ENCODE measurements at places on chromosomes 1 and 21.

DNA sequence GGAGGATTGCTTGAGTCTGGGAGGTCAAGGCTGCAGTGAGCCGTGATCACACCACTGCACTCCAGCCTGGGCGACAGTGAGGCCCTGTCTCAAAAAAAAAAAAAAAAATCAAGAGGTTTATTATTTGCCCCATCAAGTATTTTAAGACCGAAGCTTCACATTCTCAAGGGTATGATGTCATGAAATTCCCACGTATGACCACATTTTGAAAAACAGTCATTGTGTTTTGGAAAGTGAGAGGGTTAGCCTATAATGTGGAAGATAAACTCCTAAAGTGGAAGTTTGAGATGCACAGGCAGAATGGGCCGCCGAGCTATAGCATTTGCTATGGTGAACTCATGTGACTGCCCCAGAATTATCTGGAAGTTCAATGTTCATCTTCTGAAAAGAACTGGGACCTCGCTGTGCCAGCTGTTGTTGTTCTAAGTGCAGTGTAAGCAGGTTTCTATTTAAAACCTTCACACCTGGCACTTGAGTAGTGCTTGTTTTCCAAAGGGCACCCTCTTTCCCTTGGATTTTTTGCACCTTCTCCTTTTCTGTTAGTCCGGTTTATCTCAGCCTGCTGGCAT, 96.9 kb upstream of the SLC25A33 start:
- no peak for DNase-seq

DNA sequence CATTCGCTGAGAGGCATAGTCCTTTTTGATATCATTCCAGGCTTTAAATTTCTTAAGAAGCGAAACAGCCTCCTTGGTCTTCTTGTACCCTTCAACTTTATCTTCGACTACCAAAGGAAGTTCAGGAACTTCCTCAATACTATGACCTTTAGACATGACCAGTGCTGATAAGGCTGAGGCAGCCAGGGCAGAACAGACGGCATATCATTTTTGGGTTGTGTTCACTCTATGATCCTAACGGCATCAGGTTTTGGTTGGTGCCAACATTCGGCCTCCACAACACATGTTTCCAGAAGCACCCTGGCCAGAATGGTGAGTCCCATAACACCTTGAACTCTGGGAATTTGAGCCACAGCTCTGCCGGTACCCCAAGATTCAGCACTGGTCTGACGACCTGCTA, 31.4 kb upstream of the MYOC start:
- no peak for DNase-seq

DNA sequence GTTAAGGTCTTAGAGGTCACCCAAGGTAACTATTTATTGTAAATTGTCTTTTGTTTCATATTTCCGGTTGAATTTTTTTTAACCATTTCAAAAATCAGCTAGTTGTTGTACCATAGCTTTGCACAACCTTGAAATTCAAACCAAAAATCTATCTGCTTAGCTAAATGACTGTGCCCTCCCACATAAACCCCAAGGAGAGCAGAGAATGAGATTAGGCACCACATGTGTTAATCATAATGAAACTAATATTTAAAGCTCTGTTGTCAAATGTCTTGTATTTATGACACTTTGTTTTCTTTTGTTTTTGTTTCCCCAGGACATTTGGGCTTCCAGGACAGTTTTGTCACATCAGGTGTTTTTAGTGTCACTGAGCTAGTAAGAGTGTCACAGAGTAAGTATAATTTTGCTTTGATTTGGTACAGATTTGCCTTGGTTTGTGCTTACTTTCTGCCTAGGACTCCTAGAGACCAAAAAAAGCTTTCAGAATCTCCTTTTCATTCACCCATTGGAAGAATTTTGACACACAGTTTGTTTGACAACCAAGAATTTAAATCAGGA, 249.9 kb downstream of the NFIA start:
- no peak for DNase-seq

DNA sequence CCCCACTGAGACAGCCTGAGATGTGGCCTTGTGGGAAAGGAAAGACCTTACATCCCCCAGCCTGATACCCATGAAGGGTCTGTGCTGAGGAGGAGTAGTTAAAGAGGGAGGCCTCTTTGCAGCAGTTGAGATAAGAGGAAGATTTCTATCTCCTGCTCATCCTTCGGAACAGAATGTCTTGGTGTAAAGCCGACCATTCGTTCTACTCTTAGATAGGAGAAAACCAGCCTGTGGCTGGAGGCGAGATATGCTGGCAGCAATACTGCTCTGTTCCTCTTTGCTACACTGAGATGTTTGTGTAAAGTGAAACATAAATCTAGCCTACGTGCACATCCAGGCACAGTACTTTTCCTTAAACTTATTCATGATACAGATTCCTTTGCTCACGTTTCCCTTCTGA, 1.5 kb upstream of the CCDC27 start:
- no peak for DNase-seq

DNA sequence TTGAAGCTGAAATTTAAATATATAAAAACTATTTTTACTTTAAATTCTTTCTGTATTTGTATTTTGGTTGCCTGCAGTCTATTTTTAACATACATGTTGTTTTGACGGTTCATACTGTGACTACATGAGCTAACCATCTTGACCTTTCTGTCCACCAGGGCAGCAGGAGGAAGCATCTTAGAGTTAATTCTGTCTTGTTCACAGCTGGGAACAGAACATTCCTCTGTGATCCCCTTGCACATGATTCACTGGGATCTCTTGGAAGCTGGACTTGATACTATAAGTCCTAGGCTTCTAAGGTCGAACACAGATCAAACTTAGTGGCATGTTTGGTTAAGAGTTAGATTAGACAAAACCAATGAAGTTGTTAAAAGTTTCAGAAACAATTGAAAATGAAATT, 99.7 kb downstream of the NFIA start:
- no peak for DNase-seq

Data from left ventricle myocardium inferior (tissue), 1 donor.